Astrocyte of the hippocampus (primary cell): ENCODE measurements at places on chromosomes 5 and 9.

DNA sequence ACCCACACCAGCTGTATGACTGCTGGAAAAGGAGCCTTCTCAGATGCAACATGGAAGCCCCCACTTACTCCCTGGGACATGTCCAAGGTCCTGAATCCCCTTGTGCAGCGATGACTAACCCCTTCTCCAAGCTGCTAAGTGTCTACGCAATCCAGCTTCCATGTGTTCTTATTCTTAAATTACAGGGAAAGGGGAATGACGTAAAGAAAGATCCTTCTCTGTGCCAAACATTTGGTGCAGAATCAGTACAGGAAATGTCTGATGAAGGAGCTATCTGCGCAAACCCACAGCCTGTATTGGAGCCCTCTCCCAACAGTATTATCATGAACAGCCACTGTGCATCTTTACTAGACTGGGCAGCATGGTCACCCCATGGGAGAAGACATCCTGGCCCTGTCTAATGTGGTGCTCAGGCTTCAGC, 183.2 kb downstream of the FRMD3 start:
- DNase-seq: peak; percentile 21

GRCh38 chr9:120944948-120945347, 18.4 kb upstream of the TRAF1 start:
- DNase-seq: no peak

DNA sequence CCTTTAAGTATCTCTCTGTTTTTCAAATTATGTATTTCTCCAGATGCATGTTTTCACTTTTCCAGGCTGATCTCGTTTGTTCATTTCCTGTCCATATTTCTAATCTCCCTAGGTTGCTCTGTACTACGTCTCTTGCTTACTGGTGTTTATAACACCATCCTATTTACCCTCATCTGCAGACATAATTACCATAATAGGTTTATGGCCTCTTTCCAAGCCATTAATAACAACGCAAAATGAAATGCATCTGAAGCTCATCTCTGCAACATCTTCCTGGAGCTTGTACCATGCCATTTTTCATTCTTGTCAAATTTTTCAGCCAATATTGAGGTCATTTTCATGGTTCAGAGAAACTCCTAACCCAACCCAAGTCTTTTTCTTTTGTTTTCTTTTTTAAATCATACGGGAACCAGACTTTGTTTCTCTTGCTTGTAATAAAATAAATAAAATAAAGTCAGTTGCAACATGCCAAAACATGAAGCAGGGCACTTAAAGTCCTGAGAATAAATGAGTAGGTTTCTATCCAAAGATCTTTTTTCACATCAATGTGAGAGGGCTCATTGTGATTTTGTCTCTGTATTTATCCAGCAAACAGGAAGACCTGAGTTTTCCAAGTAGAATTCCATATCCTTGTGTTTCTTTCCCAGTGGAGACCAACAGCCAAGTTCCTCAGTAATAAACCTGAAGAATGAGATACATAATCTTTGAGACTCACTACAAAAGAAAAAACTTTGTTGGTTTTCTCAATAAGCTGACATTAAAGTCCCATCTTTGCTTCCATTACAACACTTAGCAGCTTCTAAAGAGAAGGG, 37.0 kb downstream of the DPYSL3 start:
- DNase-seq: no peak

DNA sequence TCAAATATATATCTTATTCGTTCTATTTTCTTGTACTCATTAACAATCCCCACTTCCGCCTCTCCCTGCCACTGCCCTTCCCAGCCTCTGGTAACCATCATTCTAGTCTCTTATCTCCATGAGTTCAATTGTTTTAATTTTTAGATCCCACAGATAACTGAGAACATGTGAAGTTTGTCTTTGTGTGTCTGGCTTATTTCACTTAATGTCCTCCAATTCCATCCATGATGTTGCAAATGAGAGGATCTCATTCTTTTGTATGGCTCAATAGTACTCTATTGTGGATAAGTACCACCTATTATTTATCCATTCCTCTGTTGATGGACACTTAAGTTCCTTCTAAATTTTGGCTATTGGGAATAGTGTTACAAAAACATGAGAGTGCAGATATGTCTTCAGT, 17.2 kb upstream of the CMYA5 start:
- DNase-seq: no peak

DNA sequence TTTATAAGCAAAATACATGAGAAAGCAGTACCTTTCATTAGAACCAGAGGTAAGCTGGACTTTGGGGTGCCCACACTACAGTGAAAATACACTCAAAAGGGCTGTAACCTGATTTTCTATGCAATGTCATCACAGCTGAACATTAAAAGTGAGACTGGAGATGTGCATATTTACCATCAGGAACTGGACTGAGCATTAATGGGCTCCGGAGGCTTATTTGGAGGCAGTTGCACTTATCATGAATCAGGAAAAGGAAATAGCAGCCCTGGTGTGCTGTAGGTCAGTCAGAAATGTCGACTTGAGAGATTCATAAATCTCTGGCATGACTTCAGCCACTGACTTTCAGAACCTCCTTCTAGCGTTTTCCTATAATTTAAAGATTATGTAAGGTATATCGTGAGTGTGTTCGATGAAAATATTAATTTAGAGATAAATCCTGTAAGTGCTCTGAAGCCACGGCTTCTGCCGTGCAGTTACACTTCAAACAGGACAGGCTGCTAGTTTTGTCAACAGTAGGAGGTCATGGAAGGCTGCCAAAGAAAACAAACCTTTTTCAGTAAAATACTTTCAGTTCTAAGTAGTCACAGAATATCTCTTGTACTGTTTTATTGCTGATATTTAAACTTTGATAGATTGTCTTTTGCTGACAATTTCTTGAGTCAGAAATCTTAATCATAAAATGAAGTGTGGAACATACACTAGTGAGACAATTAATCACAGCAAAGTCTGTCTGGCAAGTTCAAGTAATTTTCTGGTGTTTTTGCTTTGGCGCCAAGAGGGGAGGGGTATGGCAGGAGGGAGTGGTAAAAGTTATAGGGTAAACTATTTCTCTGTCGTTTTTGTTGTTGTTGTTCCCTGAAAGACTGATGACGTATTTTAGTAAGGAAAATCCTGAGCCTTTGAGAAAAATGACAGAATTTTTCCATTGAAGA, 939.7 kb downstream of the NR2F1-AS1 start:
- DNase-seq: peak; percentile 85

DNA sequence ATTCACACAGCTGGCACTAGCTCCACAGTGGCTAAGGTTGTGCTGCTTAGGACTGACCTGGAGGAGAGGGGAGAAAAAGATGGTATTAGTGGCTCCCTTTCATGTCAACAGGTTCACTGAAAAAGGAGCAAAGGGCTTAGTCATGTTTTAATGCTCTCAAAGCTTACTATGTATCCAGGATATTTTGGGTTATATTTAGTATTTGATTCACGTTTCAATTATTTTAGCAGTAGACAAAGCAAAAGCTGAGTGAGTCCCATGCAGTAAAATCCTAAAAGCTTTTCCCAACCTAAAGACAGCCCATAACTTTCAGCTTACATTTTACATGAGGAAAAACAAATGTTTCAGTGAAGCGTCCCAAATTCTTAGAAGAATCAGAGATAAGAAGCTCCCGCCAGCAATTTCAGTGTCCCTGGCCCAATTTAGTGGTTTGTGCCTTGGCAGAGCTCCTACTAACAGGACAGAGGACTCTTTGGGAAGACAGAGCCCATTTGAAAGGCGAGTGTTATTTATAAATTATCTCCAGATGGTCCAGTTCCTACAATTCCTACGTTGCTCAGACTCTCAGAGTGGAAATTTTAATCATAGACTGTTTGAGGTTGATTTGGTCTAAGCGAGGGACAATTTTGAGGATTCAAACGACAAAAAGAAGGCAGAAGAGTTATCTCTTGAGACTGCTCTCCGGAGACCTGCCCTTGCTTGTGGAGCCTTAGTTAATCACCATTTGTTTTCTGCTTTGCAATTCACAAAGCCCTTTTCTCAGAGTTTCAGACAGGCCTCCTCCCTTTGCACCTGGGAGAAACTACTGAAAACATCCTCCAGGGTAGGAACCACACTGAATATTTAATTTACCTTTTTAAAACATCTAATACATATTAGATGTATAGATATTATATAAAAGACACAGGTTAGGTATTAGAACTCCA, 225.0 kb upstream of the ANKRD55 start:
- peak; percentile 5 for DNase-seq
